ENCODE measurements at places on chromosomes 5 and 9.

- DNase-seq, result no peak
Observed at GRCh38 chr5:58281189-58281588, 178.7 kb downstream of the PLK2 start.

DNA sequence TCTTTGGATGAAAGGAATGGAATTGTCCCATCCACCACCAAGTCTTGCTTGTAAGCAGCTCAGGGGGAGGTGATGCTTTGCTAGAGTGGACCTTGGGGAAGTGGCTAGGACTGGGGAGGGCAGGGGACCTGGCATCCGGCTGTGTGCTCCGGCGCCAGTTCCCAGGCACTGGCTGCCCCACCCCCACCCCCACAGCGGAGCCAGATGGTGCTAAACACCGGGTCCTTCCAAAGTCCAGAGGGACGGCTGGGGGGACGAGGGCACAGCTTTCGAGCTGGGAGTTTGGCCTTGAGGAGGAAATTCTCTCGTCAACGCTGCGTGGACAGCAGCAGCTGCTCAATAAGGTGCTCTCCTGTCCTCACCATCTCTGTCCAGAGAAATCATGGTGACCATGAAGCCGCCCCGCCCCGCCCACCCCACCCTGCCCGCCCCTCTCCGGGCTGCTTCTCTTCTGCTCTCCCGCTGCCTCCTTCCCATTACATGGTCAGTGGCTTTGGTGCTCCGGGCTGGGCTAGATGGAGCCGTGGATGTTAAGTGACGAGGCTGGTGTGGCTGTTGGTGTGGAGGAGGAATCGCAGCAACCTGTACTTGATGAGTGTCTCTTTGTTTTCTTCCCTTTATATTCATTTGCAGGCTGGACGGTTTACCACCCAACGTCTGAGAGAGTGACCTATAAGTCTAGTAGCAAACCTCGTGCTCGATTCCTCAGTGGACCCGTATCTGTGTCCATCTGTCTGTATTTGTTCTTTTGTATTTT lies 115.7 kb downstream of the WNK2 start:
- no peak for DNase-seq

GRCh38 chr9:74859786-74860185 lies 27.9 kb downstream of the TRPM6 start:
- DNase-seq, result no peak

DNA sequence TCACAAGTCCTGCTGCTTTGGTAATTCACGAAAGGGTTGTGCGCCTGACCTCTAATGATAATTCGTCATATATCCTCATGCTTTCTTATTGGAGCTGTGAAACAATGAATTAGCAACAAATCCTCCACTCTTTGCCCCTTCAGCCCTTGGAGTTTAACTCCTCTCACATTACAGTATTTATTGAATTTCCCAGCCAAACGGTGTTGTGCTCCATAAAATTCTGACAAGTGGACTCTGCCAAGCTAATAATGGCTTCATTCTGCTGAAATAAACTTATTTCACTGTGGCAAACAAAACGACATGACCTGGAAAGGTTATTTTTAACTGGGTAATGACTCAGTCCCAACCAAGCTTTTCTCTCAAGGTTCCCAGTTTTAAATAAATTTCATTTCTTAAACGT lies 984.4 kb upstream of the DMAC1 start:
- DNase-seq, result no peak

DNA sequence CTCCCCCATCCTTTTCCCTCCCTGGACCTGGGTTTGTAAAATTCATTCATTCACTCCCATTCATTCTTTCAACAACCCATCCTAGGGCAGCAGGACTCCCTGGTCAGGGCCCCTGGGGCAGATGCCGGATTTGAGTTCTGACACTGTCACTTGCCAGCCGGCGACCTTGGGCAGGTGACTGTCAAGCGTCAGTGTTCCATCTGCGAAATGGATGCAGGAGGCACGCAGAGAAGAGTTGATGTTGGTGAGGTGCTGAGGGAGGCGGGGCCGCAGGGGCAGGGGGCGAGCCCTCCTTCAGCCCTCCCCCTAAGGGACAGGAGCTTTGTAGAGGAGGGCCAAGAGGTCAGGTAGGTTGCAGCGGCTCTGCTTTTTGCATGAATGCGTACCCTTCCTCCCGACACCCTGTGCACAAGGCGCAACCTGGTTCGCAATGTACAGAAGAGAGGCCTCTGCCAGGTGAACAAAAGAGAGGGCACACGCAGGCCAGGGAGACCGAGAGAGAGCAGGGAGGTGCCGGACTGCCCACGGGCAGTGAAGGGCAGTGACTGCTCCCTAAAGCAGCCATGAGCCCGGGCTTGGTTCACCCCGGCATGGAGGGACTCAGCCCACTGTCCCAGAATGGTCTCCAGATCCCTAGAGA lies 128.1 kb downstream of the BARX1 start:
- DNase-seq, result no peak

GRCh38 chr9:134066526-134066912 lies 1.3 kb downstream of the BRD3 start:
- no peak for DNase-seq

GRCh38 chr5:113153512-113154097 lies 177.0 kb downstream of the DCP2 start:
- no peak for DNase-seq

DNA sequence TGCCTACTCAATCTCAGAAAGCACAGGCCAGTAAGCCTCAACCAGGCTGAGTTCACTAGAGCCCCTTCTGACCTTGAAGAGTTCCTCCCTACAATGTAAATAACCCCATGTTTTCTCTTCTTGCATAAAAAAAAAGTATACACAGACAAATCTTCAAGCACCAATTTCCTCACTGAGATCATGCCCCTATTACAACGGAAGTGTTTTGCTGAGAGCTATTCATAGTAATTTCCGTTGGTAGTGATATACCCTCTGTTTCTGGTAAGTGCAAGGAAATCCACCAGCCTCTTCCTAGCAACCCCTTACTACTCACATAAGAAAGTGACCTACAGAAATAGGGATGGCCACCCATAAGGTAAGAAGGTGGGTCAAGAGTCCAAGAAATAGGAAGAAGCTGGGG lies 76.4 kb upstream of the TARS1 start:
- no peak for DNase-seq

- DNase-seq, result peak; percentile 10
Observed at GRCh38 chr5:55868846-55869245, 17.7 kb downstream of the IL31RA start.

DNA sequence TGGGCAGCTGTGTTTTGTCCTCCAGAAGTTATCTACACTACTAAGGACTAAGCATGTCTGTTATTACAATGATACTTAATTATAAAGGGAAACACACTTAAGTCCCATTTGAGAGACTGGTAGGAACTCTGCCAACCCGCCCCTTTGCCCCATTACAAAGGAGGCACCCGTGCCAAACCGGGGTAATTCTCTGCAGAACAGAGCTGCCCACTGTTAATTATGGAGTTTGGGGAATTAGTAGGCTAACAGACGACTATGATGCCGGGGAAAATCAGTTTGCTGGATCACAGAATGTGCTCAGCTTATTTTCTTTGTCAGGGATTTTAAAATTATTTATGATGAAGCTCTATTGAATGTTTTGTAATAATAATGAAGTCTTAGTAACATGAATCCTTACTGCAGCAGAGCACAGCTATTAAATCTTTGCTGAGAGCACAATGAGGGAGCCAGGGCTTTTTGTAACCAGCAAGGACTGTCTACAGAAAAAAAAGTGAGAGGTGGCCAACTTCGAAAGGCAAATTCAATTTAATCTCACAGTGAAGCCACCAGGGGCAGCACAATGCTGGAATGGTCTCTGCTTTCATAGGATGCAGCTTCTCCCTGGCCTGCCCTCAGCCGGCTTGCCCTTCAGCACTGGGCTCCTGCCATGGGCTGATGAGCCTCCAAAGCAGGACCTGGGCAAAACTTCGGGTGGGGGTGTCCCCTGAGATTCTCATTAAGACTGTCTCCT lies 134.5 kb downstream of the GNAQ start:
- no peak for DNase-seq

DNA sequence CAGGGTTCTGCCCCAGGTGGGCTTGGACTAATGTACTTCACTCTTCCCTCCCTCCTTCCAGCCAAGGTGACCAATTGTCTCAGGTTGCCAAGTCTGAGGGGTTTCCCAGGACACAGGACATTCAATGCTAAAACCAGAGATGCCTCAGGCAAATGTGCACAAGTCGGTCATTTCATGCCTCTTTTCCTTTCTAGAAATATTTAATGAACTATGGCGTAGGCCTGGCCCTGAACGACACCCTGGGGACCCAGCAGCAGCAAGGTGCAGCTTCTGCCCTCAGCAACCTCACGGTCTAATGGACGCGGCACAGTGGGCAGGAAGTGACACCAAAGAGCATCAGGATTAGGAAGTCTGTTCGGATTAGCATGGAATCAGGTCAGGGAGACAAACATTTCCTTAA lies 148.1 kb downstream of the MTX3 start:
- DNase-seq, result no peak

Measured in activated CD4-positive, alpha-beta T cell treated with anti-CD3 and anti-CD28 coated beads, Interleukin-2, amount 50 U/mL, for 24 hours (primary cell).